ENCODE measurements at places on chromosomes 5 and 9. TPM values are rescaled to one million over a fixed set of nuclear protein-coding genes. Genes with fewer than 3 reads are reported as not detected.

Gene IFNA21
- total RNA-seq = not detected

DNA sequence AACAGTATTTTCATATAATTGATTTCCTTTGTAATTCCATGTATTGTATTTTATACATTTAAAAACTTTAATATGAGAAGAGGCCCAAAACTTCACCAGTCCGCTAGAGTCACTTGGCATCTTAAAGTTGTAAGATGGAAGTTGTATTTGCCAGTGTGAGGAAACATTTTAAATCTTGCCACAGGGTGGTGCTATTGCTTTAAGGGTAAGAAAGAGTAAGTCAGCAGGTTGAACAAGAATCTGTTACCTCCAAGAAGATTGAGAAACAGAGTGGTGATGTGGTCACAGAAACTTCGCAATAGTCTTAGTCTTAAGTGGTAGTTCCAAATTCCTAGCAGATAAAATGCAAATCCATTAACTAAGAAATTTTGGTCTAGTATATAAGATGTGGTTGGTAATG is 39.8 kb upstream of the RANBP6 start:
- peak; percentile 70 for DNase-seq

Gene SOHLH1
- not detected for total RNA-seq

Gene FGFR4
- 233 TPM for total RNA-seq

Gene TIMD4
- total RNA-seq = 0.29 TPM

GRCh38 chr5:113357696-113358476 is 76.9 kb downstream of the TSSK1B start:
- no peak for DNase-seq

GRCh38 chr9:86772635-86772993 is 174.7 kb downstream of the GAS1 start:
- DNase-seq = no peak

GRCh38 chr9:4604678-4605095 is 57.4 kb upstream of the PLPP6 start:
- DNase-seq = peak; percentile 82

GRCh38 chr5:137836298-137836697 is 31.4 kb upstream of the MYOT start:
- DNase-seq = no peak

DNA sequence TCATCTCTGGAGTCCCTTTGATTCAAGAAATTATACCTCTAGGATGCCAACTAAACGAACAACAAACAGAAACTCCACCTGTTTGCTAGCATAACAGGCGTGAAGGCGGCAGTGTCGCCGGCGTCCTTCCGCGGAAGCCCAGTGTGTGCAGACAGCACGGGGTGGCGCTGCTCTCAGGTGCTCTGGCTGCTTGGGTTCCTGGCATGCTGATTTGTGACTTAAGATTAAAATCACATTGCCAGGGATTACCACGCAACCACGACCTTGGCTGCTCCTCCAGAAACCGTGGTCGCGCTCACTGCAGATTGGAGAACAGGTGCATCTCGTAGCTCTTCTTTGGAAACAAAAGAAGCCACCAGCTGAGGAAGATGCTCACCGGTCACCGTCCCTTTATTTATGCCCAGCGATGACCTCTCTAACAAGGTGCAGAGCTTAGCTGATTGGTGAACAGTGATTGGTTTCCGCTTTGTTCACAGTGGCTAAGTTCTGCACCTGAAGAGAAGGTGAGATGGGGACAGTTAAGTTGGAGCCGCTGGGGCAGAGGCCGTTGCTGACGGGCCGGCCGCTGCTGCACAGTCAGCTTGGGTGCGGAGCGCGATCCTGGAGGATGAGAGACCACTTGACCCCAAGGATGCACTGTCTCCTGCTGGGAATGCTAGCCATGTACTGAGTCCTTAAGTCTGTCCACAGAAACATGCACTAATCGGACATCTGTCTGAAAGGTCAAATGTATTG is 232.3 kb downstream of the FANCC start:
- DNase-seq = no peak

DNA sequence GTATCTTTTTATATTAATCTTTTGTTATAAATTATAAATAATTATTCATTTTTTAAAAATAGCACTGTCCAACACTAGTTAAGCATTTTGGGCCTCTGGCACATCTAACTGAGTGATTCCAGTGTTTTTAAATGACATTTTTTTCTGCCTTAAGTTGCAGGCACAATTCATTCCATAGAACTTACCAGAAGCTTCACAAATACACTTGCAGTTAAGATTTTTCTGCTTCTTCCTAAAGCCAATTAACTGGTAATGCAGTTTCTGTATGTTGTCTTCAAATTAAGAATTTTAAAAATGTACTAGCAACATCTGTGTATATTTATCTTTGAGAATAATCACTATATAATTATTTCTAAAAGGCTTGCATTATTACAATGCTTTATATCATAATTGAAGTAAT is 11.2 kb upstream of the NFIB start:
- DNase-seq = no peak

- DNase-seq = no peak
Observed at GRCh38 chr9:129331772-129332500, 153.9 kb upstream of the IER5L start.

Gene TLR4
- 9.8 TPM for total RNA-seq

Gene TNFSF15
- total RNA-seq = 2.2 TPM

DNA sequence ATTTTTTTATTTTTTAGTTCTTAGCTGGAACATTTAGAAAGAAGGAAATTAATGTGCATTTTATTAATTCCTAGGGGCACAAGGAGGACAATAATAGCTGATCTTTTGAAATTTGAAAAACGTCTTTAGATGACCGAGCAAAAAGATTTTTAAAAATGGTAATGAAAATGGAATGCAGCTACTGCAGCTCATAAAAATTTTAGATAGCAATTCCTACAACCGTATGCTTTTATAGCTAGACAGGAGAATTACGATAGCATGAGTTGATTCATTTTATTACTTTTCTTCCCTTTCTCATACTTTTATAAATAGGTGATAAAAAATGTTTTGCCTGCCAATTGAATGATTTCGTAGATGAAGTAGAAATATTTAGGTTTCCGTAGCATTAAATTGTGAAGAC is 13.7 kb upstream of the RUFY1 start:
- no peak for DNase-seq

DNA sequence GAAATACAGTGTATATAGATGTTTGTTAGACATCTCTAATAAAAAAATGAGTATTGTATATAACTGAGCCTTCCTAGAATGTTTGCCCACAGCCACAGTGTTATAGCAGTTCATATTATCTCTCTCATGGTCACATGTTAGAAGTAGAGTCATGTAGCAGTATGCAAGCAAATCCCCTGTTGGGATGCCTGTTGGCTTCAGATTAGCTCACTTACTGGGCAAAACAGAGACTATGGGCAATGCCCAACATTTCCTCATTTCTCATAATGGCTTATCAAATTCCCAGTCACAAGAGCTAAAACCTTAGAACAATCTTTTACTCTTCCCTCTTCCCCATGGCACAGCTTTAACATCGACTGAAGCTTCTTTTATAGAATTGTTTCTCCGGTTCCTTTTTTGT is 27.0 kb upstream of the PDCD1LG2 start:
- no peak for DNase-seq

GRCh38 chr5:93357686-93358085 is 223.3 kb downstream of the NR2F1-AS1 start:
- DNase-seq = no peak

Gene PCDHGB4
- total RNA-seq = 5.2 TPM

GRCh38 chr5:73792687-73793320 is 166.8 kb downstream of the ARHGEF28 start:
- DNase-seq = peak; percentile 76

Gene BTNL8
- total RNA-seq = 47.3 TPM

Gene FGF1
- total RNA-seq = 0.98 TPM

DNA sequence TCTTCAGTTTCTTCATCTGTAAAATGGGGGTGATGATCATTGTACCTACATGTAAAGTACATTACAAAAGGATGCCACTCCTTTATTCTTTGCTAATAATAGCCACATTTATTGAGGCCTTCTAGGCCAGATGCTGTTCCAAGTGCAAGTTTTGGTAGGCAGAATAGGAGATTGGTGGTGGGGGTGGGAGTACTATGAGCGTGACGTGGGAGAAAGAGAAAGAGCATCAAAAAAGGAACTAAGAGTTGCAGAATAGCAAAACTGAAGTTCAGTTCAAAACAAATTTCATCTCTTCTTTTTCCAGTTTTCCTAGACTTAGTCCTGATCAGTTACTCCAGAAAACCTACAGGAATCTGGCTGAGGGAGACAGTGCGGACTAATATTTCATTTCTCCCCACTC is 174.1 kb downstream of the SNX18 start:
- no peak for DNase-seq

- DNase-seq = no peak
Observed at GRCh38 chr9:76667521-76667957, 96.7 kb upstream of the PCA3 start.

- no peak for DNase-seq
Observed at GRCh38 chr9:87392086-87392485, 105.6 kb upstream of the DAPK1 start.

- DNase-seq = no peak
Observed at GRCh38 chr9:93110311-93110855, 14.4 kb downstream of the CARD19 start.

DNA sequence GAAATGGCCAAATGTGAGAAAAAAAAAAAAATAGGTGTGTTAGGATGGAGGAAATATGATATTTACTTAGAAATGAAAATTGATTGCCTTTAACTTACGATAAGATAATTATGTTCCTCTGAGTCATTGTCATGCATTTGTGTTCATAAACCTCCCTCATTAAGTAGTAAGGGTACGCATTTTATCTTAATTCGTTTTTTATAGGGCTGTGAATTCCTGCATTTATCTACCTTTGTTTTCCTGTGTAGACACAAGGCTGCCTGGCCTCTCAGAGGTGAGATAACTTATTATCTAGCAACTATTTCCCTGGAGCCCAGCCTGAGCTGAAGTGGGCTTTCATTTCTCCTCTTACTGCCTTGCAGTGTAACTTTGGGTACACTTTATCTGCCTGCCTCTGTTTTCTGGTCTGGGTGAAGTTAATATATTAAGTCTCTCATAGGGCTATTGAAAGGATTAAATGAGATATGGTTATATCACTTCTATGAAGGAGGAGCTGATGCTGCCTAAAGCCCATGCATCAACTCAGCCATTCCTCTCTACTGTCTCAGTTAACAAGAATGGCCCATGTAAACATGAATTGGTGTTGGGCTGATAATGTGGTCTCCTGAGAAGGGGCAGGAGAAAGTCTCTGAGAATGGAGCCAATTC is 103.8 kb upstream of the KLF4 start:
- no peak for DNase-seq

Gene SLCO6A1
- total RNA-seq = not detected

DNA sequence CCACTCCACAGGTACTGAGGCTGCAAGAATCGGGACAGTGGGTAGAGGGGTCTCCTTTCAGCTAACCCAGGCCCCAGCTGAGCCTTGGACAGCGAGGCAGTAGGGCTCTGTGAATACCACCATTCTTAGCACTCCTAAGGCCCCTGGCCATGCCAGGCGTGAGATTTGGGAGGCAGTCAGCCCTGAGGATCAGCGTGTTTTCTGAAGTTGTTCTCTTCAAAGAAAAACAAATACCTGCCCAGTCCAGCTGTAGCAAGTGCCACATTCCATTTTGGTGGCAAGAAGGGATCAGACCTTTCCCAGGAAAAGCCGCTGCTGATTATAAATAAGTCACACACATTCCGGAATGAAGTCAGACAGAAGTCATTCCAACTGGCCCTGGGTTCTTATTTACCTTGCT is 47.8 kb downstream of the RALGPS1 start:
- no peak for DNase-seq

Gene COL23A1
- 0.86 TPM for total RNA-seq

GRCh38 chr9:82606492-82607382 is 456.2 kb downstream of the RASEF start:
- DNase-seq = peak; percentile 59

Gene GPR150
- total RNA-seq = not detected

Gene ARL15
- 30.8 TPM for total RNA-seq

Gene ABLIM3
- 15.1 TPM for total RNA-seq

Gene TMEFF1
- 0.63 TPM for total RNA-seq

- DNase-seq = no peak
Observed at GRCh38 chr9:122206118-122207046, 22.4 kb downstream of the LHX6 start.

DNA sequence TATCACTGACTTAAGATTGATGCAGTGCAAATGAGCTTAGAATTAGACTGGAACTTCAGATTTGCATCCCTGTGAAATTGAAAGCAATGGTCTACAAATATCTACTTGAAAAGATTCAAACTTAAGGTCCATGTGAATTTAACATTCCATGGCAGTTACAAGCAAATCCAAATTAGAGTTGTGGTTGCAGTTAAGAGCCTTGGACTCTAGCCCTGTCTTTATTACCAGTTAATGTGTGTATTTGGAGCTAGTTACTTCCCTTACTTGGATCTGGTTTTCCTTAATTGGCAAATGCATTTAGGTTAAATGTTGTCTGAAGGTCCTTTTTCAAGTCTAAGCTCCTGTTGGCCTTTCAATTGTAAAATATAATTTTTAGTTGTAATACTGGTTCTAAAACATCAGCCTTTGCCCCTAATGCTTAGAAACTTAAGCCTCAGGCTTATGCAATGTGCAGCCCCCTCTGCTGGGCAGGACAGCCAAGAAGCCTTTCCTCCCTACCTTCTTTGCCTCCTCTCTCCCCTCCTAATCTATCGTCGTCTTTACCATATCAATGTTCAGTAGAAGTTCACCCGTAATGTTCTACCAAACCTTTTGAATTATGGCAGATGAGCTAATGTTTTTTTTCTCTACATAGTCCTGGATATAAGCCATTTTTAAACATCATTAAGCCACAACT is 59.5 kb downstream of the ERMP1 start:
- no peak for DNase-seq

Gene GALNT12
- total RNA-seq = 28.6 TPM

DNA sequence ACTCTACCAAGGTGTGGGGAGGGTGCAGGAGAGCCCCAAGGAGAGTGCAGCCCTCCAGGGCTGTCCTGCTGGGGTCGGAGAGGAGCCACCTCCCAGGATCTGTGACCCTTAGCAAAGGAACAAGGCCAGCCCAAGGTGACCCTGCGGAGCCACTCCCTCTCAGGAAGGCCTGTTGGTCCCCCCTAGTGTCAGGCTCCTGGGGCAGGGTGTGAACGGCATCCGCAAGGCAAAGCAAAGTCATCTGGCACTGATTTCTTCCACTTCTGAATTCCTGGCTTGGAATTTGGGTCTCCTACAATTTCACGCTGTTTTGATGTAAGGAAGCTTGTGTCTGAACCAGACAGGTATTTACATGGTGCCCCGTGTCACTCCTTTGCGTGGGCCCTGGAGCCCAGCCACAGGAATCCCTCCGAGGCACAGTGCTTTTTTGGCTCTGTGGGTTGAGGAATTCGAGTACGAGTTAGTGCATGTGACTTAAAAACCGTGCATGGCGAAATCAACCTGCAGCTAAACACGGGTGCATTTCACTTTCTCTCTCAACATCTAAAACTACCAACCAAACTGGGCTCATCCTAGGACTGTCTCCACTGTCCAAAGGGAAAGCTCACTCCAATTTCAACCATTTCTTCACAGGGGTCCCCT is 24.5 kb upstream of the GFPT2 start:
- no peak for DNase-seq

Gene LPAR1
- total RNA-seq = 16.7 TPM

- DNase-seq = no peak
Observed at GRCh38 chr5:1437226-1437829, 7.9 kb downstream of the SLC6A3 start.
